ENCODE measurements at places on chromosomes 12 and 14. TPM values are rescaled to one million over a fixed set of nuclear protein-coding genes. Genes with fewer than 3 reads are reported as not detected.

- DNase-seq, result no peak
These were observed 124.6 kb downstream of the RFLNA start for GRCh38 chr12:124419292-124420040.

KRT75 gene
- total RNA-seq, result not detected

DNA sequence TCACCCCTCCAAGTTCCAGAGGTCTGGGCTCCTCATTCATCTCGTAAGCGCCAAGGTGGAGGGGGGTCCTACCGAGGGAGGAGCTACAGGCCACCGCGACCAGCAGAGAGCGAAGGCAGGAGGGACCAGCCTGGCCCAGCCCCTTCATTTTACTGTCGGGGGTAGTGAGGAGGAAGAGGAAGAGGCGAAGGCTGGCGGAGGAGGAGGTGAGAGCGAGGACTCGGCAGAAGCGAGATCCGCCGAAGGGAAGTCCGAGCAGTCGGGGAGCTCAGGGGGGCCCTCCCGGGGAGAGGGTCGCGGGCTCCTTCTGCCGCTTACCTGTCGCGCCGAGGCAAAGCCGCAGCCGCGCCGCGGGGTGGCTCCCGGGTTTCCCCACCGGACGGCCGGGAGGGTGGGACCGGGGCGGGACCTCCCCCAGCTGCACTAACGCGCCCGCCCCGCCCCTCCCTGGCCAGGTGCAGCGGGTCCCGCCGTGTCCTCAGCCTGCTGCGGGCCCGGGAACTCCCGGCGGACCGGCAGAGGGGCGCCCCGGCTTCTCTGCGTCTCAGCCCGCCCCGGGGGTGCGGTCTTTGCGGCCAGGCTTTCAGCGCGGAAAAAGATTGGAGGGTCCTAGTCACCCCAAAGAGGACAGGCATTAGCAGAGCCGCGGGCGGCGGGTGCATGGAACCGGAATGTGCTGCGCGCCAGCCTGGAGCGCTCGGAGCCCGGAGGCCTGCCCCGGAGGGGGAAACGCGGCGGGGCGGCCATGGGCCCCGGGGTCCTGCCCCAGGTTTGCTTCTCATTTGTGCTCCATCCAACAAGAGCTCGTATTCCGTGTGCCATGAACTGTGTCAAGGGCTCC is at the start of gene GALNT6:
GALNT6 (minus strand) TSS at position 124 of the 841 bp plus-strand sequence. CDS start 11,625 bp downstream, outside the sequence.
- DNase-seq, result peak; percentile 87

DNA sequence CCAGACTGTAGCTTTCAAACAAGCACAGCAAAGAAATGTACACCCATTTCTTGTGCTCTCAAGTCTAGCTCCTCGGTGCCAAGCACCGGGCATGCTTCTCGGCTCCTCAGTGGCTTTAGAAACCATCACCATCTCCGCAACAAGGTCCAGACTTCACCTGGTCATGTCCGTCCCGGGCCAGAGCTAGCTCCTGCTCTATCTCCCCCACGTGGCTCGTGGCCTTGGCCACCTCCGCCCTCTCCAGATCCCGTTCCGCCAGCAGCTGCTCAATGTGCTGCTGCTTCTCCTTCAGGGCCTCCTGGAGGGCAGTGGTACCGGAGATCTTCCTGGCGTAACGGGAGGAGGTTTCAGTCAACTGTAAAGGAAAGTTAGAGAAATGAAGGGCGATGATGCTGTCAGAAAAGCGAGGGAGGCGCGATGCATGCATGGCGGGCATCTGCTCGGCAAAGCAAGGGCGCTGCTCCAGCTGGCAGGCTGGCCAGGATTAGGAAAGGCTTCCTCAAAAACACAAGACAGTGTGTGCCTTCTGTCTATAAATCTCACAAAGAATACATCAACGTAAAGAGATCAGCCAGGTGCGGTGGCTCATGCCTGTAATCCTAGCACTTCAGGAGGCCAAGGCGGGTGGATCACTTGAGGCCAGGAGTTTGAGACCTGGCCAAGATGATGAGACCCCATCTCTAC is 67.4 kb downstream of the CLIP1 start:
- DNase-seq, result no peak

DNA sequence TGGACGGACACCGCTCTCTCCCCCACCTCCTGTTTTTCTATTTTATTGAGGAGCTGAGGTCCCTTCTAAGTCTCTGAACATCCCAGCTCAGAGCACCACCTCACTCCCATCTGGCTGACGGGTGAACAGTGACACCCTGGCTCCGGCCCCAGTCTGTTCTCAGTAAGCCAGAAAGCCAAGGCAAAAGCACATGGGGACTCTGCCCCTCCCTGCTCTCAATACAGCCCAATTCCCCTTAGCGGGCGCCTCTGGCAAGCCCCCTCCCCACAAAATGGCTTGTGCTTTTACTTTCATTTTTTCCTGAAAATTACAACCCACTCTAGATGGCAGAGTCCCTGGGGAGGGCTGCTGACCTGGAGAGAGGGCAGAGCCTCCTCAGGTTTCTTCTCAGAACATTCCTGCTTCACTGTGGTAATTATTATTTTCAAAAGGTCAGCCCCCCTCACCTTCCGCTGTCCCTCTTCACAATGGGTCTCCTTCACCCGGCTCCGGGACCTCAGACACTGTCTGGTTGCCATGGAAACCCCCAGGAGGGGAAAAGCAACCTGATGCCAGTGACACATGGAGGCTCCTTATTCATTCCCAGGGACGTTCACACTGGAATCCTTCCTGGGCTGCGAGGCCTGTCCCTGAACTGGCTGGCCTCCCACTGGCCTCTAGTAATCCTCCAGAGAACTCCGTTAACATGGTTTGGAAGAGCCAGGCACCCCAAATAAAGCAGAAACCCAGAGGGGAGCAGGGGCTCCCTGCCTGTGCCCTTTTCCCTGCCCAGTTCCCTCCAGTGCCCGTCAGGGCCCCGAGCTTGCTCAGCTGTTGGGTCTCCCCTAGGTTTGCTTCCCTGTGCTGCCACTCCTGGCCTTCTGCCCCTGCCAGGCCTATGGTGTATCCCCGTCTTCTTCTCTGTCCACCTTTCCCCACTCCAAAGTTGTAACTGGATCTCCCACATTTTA is 15.9 kb downstream of the COL2A1 start:
- DNase-seq, result no peak

- no peak for DNase-seq
These were observed 307.3 kb downstream of the EGLN3 start for GRCh38 chr14:33643426-33644181.
